ENCODE measurements at places on chromosomes 4 and X.

GRCh38 chrX:104566681-104567501 lies 892 bp downstream of the IL1RAPL2 start:
- no peak for DNase-seq

GRCh38 chr4:95552942-95553550 lies 4.3 kb upstream of the UNC5C start:
- no peak for DNase-seq

- DNase-seq = no peak
These were observed 7.5 kb upstream of the FGF5 start for GRCh38 chr4:80259012-80259411.

GRCh38 chr4:107312366-107312765 lies 276.3 kb upstream of the DKK2 start:
- no peak for DNase-seq

- no peak for DNase-seq
These were observed 38.7 kb downstream of the SEC24B start for GRCh38 chr4:109472343-109472761.

DNA sequence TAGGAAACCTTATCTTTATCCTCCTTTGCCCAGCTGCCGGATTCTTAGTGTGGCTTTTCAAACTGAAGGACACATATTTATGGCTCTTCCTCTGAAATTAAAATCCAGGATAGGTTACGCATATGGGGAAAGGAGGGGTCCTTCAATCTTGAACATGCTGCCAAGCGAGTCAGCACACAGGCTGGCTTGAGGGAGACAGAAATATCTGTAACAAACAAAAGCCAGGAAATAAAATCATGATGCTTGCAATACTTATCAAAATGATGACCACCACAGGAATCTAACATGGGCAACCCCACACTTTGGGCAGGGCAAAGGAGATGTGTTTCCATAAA lies 196.4 kb upstream of the LDB2 start:
- DNase-seq = no peak

GRCh38 chrX:110180176-110180927 lies 137.5 kb downstream of the AMMECR1 start:
- no peak for DNase-seq
